ENCODE measurements at places on chromosomes 16 and 17.

- DNase-seq = no peak
Observed at GRCh38 chr17:7144213-7144612, 29.6 kb upstream of the ASGR2 start.

DNA sequence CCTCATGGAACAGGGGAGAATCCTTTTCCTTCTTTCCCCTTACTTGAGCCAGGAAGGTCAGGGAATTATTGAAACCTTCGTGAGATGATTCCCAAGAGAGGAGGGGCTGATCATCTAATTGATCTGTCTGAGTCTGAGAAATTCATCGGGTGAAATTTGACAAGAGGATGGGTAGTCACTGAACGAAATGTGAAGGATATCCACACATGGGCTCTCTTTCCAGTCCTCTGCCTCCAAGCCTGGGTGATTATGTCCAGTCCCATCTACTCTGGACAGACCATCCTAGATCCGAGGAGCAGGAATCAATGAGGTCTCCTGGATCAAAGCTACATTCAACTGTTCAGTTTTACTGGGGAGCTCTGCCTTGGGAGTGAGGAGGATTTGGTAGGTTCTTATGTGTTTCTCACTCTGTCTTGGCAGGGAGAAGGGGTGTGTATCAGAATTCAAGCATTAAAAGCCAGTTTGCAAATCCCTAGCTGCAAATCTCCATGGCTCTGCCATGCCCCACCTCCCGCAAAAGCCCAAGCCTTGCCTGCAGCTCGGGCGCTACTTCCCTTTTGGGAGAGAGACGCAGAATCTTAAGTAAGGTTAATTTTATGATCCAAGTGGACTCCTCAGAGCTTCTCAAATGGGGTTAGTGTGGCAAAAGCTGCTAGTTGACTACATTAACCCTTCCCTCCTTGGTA is 47.1 kb upstream of the TEKT3 start:
- DNase-seq = no peak

GRCh38 chr17:17280613-17281549 is at the start of gene COPS3:
TSS of gene COPS3 (minus strand) at chr17:17281246. CDS start at chr17:17281186, 60 bp downstream.
- peak; percentile 99 for DNase-seq

DNA sequence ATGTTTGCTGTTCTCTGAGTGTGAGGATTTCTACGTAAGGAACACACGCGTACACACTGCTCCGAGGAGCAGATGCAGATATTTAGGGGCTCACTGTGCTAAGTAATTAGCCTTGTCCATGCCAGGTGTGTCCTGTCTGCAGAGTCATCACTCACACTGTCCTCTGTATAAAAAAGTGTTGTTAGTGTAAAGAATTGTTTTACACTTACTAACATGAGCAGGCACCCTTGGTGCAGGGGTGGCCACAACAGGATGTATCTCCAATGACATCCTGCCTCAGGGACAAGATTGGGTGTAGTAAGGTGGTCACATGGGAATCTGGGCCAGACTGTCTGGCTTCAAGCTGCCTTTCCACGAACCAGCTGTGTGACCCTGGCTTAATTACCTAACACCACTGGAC is 63.9 kb downstream of the NDEL1 start:
- no peak for DNase-seq

GRCh38 chr16:19639986-19640421 is 78.0 kb downstream of the KNOP1 start:
- no peak for DNase-seq

- DNase-seq = no peak
Observed at GRCh38 chr17:7887038-7887481, 1.5 kb upstream of the CHD3 start.
